ENCODE measurements at places on chromosomes 11 and 22.

DNA sequence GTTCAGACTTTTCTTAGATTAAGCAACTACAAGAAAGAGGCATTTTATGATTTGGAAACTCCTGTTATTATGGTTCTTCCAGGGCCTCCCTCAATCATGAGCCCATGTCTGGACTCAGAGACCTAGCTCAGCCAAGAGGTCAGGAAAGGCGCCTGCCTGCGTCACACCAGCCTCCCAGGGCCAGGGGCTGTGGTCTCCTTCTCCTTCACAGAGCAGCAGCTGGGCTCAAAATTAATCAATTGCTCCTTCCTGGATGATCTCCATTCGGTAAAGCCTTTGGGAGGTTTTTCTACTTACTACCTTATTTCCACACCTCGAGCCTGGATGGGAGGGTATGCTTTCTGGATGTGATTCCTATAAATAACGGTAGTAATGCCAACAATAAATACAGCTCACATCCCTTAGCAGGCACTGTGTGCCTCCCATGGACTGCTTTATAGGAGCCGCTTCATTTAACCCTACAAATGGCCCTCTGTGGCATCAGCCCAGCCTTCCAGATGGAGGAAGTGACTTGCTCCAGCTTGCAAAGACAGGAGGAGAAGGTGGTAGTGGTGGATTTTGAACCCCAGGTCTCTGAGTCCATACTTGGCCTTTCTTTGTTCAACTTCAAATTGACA lies 1445.6 kb downstream of the TBC1D22A start:
- DNase-seq = no peak

DNA sequence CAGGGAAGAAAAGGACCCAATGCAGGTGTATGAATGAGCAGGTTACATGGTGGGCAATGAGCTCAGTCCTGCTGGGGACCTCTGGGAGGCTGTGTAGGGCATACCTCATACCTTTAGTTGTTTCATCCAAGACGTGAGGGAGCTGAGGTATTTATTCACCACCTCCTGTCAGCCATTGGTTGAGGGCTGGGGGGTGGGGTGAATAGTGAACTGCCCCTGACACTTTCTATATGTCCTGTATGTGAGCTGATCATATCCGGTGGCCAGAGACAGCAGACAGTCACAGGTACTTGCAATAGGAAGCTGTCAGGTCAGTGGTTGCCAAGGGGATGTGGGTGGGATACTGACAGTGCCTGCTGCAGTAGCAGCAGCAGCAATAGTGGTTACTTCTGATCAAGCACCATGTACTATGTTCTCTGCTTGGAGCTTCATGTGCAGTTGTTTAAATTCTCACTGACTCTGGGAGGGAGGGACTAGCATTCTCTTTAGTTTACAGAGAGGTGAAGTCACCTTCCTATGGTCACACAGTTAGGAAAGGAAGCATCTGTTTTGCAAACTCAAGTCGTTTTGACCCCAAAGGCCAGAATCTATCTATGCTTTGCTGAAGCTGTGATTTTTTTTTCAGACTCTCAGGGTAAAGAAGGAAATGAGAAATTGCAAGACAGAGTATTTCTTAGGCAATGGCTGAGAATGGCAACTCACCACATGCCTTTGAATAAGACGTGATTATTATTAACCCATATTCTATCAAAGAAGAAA lies 54.0 kb downstream of the MIAT start:
- DNase-seq = no peak

GRCh38 chr22:46165977-46166376 lies 15.7 kb downstream of the PPARA start:
- no peak for DNase-seq

DNA sequence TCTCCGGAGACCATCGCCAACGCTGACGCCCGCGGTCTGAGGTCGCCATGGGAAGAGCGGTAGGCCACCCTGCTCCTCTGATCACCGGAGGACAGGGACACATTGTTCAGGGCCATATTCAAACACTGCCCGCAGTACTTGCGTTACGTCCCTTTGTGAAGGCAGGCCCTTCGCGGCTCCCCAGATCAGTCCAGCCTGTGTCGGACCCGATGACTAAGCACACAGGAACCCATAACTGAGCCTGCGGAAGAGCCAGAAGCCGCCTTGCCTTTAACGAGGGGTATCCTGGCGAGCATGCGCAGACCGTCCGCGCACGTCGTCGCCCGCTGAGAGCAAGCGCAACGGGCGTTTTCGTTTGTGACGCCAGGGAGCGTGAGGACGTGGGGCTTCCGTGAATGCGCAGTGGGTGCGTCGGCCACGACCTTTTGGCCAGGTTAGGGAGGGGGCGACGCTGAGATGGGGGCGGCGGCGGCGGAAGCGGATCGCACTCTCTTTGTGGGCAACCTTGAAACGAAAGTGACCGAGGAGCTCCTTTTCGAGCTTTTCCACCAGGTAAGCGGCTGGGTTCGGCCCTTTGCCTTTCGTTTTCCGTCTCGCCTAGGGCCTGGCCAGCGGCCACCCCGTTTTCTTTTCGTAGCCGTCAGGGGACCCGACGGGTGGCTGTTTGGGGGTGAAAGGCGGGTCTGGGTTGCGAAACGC lies at the start of the genes C11orf71 and RBM7:
C11orf71 (minus strand) TSS at position 296 of the 699 bp plus-strand sequence; CDS start at position 116, 180 bp downstream.
RBM7 (plus strand) TSS at position 451 of the 699 bp plus-strand sequence; CDS start at position 457, 6 bp downstream.
- DNase-seq = peak; percentile 97

GRCh38 chr11:46210133-46210636 lies 67.3 kb upstream of the CREB3L1 start:
- DNase-seq = no peak

DNA sequence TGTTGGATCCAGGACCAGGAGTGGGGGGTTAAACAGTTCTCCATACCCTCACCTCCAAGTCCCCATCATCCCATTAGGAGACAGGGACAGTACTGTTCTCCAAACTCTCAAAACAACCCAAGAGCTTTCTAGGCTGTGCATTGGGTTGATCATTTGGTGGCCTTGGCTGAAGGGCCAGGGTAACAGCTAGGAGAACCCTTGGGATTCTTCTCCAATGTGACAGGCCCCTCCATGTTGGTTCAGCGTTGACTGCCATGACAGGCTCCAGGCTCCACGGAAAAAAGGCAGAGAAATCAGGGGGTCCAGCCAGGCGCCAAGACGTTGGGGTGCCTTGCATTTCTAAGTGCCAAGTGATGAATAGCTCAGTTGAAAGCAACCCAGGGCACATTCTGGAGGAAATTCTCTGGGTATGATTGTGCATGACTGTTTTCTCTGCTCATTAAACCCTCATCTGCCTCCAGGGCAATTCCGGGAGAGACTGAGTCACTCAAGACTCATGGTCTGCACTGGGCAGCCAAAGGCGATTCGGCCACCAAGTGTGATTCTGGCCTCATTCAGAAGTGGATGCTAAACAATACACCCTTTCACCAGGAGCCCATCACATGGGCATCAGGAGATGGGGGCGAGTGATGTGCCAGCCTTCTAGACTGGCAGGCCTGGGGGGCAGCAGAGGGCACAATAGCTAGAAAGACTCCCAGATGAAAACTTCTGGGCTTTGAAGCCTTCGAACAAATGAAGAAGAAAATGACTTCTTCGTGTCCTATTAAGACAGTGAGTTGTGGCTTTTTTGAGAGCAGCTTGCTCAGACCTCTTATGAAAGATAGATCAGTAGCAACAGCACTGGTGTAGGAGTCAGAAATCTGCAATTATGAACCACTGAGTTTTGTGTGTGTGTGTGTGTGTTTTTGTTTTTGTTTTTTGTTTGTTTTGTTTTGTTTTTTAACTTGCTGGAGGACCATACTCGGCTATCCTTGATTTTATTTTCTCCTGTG lies 27.7 kb downstream of the CD44 start:
- DNase-seq = no peak

GRCh38 chr11:16015741-16016467 lies 340.4 kb downstream of the SOX6 start:
- DNase-seq = no peak

DNA sequence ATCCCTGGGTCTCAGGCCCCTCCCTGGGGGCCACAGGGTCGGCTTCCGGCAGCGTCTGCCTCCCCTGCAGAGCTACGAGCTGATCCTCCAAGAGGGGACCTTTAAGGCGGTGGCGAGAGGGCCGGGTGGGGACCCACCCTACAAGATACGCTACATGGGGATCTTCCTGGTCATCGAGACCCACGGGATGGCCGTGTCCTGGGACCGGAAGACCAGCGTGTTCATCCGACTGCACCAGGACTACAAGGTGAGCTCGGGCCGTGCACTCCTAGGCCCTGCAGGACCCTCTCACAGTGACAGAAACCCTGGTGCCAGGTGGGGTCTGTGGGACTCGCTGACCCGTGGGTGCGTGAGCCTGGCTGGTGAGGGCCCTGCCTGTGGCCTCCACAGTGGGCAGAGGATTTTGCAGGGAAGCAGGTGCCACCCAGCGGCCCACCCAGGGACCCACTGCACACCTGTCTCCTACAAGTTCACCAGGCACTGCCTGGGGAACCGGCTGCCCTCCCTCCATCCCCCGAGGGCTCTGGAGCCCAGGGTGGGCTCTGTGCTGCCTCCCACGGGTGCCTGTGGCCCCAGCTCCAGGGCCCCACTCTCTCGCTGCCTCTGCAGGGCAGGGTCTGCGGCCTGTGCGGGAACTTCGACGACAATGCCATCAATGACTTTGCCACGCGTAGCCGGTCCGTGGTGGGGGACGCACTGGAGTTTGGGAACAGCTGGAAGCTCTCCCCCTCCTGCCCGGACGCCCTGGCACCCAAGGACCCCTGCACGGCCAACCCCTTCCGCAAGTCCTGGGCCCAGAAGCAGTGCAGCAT lies 13.7 kb downstream of the MUC5B start:
- no peak for DNase-seq

- DNase-seq = no peak
Observed at GRCh38 chr11:126662035-126662790, 306.7 kb downstream of the ST3GAL4 start.

- DNase-seq = no peak
Observed at GRCh38 chr11:48047616-48048015, 67.3 kb downstream of the PTPRJ start.

DNA sequence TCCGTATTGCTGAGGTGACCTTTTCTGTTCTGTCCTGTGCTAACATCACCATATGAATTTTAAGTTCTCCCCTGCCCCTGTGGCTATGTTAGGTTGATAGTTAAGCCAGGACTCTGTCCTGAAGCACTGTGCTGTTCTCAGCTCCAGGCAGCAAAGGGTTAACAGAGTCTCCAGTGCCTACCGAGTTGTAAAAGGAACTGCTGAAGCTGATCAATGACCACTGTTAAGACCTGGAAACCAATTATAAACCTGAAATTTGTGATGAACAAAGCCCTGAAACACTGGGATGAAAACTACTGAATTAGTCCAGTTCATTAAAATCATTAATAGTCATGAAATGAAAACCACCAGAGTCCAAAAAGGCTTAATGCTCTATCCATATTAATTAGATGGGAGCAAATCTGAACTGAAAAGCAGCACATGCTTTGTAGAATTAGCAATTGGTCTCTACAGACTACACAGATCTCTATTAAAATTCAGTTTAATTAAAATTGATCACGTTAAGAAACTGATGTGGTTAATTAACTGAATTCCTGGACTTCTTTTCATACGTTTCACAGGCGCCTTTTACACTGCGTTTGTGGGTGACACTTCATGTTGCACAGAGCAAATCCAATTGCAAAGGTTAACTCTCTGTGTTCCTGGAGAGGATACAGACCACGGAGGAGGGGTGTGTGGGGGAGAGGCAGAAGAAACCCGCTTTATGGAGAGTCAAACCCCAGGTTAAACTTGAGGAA lies 188.5 kb upstream of the MPPED2 start:
- DNase-seq = no peak
